GM18507 (cell line): ENCODE measurements at places on chromosomes 6 and 20.

DNA sequence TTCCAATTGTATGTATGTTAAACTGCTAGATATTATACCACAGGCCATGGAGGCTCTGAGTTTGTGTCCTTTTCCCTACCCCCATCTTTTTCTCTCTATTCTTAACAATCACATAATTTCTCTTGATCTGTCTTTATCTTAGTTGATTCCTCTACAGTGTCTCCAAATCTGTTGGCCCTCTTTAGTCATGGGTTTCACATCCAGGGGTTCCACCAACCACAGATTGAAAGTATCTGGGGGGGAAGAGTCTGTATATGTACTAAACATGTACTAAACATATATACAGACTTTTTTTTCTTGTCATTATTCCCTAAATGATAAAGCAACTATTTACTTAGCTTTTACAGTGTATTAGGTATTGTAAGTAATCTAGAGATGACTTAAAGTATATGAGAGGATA lies 20.2 kb downstream of the RAB22A start:
- no peak for DNase-seq

DNA sequence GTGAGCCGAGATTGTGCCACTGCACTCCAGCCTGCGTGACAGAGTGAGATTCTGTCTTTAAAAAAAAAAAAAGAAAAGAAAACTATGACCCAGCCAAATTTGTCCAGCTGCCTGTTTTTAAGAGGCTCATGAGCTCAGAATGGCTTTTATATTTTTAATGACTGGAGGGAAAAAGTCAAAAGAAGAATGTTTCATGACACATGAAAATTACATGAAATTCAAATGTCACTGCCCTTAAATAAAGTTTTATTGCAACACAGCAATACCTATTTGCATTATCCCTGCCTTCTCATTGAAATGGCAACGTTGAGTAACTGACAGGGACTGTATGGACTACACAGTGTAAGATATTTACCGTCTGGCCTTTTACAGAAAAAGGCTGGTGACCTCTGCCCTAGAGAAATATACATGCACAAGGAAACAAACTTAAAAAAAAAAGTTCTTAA lies 11.4 kb downstream of the SENP6 start:
- no peak for DNase-seq

GRCh38 chr6:30264743-30265142 lies 51.5 kb upstream of the TRIM26 start:
- DNase-seq = no peak

- no peak for DNase-seq
Observed at GRCh38 chr6:12151433-12151820, 138.7 kb upstream of the EDN1 start.

GRCh38 chr20:19253916-19254820 lies 41.7 kb downstream of the SLC24A3 start:
- no peak for DNase-seq

GRCh38 chr6:6123803-6124202 lies 117.1 kb upstream of the NRN1 start:
- DNase-seq = no peak

DNA sequence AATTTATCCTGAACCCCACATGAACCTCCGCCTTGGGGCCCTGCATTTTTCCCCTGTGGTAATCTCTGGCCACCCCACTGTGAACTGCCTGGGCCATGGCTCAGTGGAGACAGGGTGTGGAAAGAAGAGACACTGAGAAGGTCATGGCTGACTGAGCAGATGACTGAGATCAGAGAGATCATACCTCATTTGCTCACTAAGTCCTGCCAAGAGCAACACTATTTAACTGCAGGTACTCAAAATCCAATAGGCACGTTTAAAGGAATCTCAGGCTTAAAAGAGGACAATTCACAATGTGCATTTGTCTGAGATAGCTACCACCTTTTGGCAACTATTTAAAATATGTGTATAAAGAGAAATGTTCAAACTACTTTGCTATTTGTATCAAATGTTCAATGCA lies 305.0 kb downstream of the GMDS start:
- peak; percentile 9 for DNase-seq

DNA sequence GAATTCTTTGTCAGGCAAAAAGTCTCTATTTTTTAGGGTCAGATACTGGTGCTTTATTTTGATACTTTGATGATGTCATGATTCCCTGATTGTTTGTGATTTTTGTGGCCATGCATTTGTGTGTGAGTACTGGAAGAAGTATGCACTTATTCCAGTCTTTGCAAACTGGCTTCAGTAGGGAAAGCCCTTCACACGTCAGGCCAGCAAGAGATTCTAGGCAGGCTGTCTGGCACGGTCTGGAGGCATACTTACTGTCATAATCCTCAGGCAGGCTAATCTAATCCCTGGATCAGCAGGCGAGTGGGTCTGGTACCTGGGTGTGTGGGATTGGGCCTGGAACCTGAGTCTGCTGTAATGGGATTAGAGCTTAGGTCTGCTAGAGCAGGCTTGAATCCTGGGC lies 391.8 kb upstream of the MMS22L start:
- DNase-seq = no peak

DNA sequence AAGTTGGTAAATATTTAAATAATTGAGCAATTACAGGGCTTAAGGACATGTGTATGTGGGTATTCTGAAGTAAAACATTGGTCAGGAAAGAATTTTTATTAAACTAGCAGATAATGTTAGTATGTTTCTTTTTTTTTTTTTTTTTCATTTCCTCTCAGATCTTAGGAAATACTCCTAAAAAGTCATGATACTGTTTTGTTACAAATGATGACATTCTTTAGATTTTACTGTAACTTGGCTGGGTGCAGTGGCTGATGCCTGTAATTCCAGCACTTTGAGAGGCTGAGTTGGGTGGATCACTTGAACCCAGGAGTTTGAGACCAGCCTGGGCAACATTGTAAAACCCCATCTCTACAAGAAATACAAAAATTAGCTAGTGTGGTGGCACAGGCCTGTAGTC lies 41.5 kb downstream of the CDC40 start:
- DNase-seq = no peak

DNA sequence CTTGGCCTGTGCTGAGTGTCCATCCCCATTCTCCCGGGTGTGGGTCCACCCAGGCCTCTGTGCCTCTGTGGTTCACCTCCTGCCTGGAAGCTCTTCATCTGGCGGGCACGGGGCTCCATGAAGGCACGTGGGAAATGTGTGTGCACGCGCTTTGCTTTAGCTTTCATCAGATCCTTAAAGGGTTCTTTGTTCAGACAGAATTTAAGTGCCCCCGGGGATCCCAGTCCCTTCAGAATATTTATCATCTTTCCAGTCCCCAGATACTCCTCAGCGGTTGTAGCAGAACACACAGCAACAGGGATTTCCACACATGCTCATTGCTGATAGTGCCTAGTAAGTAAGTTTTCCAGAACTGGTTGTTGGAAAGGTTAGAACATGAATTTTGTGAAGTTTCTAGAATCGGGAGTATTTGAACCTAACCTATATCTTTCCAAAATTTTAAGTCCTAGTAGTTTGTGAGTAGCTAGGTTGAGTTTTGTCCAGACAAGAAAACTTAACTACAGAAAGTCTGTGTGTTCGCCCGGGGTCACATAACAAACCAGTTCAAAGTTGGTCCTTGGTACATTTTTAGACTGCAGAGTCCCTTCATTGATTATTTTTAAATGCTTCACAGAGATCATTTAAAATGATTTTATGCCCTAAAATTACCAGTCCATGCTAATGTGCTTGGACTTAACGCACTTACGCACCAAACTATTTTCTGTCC lies 67.7 kb downstream of the RPP40 start:
- no peak for DNase-seq

- DNase-seq = no peak
Observed at GRCh38 chr6:108560463-108561308, at the start of gene FOXO3. TSS of gene FOXO3 (plus strand) at chr6:108560917. CDS start at chr6:108561209, 292 bp downstream.

- no peak for DNase-seq
Observed at GRCh38 chr6:80333342-80333741, 226.9 kb downstream of the BCKDHB start.

DNA sequence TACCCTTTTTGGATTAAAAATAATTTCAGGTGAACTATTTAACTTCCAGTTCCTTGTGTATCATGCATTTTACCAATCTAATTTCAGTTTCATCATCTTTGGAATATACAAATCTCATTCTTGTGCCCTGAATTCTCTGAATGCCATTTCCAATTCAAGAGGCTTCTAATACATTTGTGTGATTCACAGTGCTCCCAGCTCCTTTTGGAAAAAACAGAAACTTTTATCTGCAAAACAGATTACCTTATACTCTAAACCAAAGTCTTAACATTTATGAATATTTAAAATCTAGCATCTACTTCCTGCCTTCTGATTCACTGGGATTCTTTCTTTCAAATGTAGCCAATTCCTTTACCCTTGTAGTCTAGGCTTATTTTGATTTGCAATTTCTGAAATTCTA lies 11.1 kb upstream of the PEX7 start:
- DNase-seq = no peak

- DNase-seq = no peak
Observed at GRCh38 chr20:25269833-25270170, 21.9 kb downstream of the PYGB start.

GRCh38 chr20:5448449-5449118 lies 131.8 kb upstream of the PROKR2 start:
- DNase-seq = peak; percentile 30

- DNase-seq = no peak
Observed at GRCh38 chr6:69096681-69097080, 461.6 kb downstream of the ADGRB3 start.

DNA sequence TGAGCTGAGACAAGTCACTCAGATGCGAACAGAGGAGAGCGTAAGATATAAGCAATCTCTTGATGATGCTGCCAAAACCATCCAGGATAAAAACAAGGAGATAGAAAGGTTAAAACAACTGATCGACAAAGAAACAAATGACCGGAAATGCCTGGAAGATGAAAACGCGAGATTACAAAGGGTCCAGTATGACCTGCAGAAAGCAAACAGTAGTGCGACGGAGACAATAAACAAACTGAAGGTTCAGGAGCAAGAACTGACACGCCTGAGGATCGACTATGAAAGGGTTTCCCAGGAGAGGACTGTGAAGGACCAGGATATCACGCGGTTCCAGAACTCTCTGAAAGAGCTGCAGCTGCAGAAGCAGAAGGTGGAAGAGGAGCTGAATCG lies 9.5 kb upstream of the SNRNP48 start:
- no peak for DNase-seq

- no peak for DNase-seq
Observed at GRCh38 chr6:157017022-157017421, 239.8 kb downstream of the ARID1B start.

DNA sequence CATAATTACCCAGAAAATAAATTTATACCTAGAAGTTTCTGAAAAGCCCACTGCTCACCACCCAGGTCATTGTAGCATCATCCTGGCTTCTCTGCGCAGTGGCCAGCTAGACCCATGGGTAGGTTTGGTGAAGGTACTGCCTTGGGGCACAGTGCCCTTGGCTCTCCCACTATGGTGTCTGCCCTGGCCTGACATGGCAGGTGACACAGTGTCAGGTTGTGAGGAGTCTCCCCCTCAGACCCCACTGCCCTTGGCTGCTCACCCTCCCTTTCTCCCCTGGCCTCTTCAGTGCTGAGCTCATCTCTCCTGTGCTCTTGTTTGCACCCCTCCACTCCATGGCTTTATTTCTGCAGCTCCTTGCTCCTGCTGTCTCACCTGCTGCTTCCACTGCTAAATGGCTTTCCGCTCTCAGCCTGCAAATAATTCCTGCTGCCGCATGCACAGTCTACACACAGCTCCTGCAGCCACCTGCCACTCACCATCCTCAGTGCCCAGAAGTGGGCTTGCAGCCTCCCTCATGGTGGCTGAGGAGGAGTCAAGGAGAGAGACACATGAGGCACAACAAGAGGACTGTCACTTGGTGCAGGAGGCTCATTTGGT lies 313.4 kb upstream of the MOCS1 start:
- DNase-seq = no peak

GRCh38 chr6:146664871-146665360 lies 66.1 kb downstream of the ADGB start:
- no peak for DNase-seq

- DNase-seq = no peak
Observed at GRCh38 chr6:96058082-96058481, 42.3 kb downstream of the FUT9 start.

DNA sequence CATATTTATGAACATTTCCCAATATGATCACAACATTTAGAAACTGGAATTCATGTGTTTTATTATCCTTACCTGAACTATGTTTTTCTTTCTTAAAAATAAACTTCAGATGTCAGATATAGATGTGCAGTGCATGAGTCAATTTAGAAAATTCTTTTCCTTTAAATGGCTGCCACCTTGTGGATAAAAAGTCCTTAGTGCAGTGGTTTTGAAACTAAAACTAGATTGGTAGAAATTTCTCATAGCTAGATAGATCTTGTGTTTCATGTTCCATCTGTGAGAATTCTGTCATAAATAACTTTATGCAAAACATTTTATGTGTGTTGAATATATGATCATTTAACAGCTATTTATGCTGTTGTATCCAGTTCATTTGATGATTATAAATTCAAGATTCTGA lies 134.9 kb downstream of the KLHL32 start:
- peak; percentile 22 for DNase-seq

DNA sequence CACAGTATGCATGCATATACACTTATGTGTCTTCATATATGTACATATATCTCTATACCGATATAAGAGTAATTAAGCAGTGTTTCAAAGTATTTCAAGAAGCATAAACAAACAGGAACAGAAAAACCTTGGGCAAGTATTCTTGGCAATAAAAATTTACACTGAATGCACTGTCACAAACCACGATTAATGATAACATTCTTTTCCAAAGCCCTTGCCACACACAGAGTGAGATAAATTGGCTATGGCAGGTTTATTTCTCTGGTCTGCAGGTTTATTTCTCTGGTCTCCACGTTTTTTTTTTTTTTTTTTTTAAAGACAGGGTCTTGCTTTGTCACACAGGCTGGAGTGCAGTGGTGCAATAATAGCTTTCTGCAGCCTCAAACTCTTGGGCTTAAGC lies 73.0 kb downstream of the PPP1R3G start:
- DNase-seq = no peak

DNA sequence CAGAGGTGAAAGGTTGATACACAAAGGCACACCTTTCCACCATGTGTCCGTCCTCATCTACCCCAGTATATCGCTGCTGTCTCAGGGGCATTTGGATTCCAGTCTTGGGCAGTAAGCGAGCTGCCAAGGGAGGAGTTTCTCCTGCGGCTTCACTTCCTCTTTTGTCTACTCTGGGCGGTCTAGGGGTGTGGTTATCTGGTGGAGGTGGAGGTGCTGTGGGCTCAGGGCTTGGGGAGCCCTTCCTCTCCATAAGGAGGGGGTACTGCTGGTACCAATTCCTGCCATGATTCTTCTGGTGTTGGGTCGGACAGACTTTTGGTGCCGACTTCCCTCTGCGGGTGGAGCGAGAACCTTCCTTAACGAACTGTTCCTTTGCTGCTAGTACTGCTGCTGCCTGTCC lies 31.9 kb upstream of the FABP7 start:
- DNase-seq = no peak

GRCh38 chr6:54248319-54248718 lies 59.9 kb upstream of the TINAG start:
- no peak for DNase-seq

GRCh38 chr6:127768223-127768622 lies 132.6 kb downstream of the THEMIS start:
- DNase-seq = no peak

GRCh38 chr6:96704713-96705112 lies 132.6 kb downstream of the GPR63 start:
- DNase-seq = no peak
